ENCODE measurements at places on chromosomes 4 and X. TPM values are rescaled to one million over a fixed set of nuclear protein-coding genes. Genes with fewer than 3 reads are reported as not detected.

The UGT2B11 gene
- total RNA-seq: under 0.01 TPM

The DNAAF6 gene
- not detected for total RNA-seq

The GPR143 gene
- total RNA-seq: 0.98 TPM

The GRIA2 gene
- 264 TPM for total RNA-seq

The PNMA6F gene
- total RNA-seq: 0.49 TPM

The LRAT gene
- under 0.01 TPM for total RNA-seq

The SLC6A14 gene
- total RNA-seq: not detected

The MAGEA9B gene
- under 0.01 TPM for total RNA-seq

The CCDC120 gene
- total RNA-seq: 3.0 TPM

The SLC38A5 gene
- total RNA-seq: 19.7 TPM

The NXF2 gene
- not detected for total RNA-seq

The MUC7 gene
- total RNA-seq: not detected

The NPY5R gene
- total RNA-seq: 32.0 TPM

The CXCR3 gene
- not detected for total RNA-seq

The LNX1 gene
- total RNA-seq: 36.9 TPM

The FAT4 gene
- 147 TPM for total RNA-seq

The VCX gene
- total RNA-seq: not detected

The GAGE12E gene
- total RNA-seq: not detected

The CT83 gene
- not detected for total RNA-seq

The CXCL6 gene
- total RNA-seq: under 0.01 TPM

The TRMT10A gene
- total RNA-seq: 2.2 TPM

The PLP1 gene
- total RNA-seq: 10.1 TPM

The RAI2 gene
- 3.4 TPM for total RNA-seq

The CITED1 gene
- 3.2 TPM for total RNA-seq

The MAGED4B gene
- total RNA-seq: 103 TPM

The LGI2 gene
- 0.98 TPM for total RNA-seq

The GLRA3 gene
- total RNA-seq: 6.1 TPM

The COQ2 gene
- 9.1 TPM for total RNA-seq

The GNRHR gene
- under 0.01 TPM for total RNA-seq

The RP2 gene
- total RNA-seq: 12.3 TPM

The STPG2 gene
- 3.7 TPM for total RNA-seq

The MPP1 gene
- total RNA-seq: 12.5 TPM

The RTL9 gene
- 0.25 TPM for total RNA-seq

The CSN1S1 gene
- total RNA-seq: not detected

The MGAT4D gene
- not detected for total RNA-seq

The TECRL gene
- not detected for total RNA-seq

The FGF2 gene
- 9.1 TPM for total RNA-seq

The CRMP1 gene
- 551 TPM for total RNA-seq

The CT55 gene
- not detected for total RNA-seq

The P2RY4 gene
- not detected for total RNA-seq

The FAM13A gene
- 53.6 TPM for total RNA-seq

The SSX3 gene
- not detected for total RNA-seq

The FRMPD4 gene
- total RNA-seq: 32.2 TPM

The PI4K2B gene
- 5.2 TPM for total RNA-seq

The SCML2 gene
- total RNA-seq: 9.1 TPM

The MYOZ2 gene
- total RNA-seq: under 0.01 TPM

The PSAPL1 gene
- under 0.01 TPM for total RNA-seq

The PNCK gene
- 27.3 TPM for total RNA-seq

The PALLD gene
- 31.7 TPM for total RNA-seq

The KIAA1210 gene
- under 0.01 TPM for total RNA-seq

The ITM2A gene
- 70.3 TPM for total RNA-seq

The RRH gene
- total RNA-seq: 0.25 TPM

The KCNE5 gene
- 1.5 TPM for total RNA-seq

The ENAM gene
- not detected for total RNA-seq

The IL15 gene
- 0.25 TPM for total RNA-seq

The LEF1 gene
- total RNA-seq: 7.1 TPM

The MAGEE1 gene
- total RNA-seq: 12.0 TPM

The WWC2 gene
- 12.5 TPM for total RNA-seq

Measured in temporal lobe (tissue), 4 donors.